ENCODE measurements at places on chromosomes 3 and 15. TPM values are rescaled to one million over a fixed set of nuclear protein-coding genes. Genes with fewer than 3 reads are reported as not detected.

KNL1 gene
- total RNA-seq = 83.2 TPM

- H3K27ac ChIP-seq = no peak overlapping the region
- DNase-seq = no peak
- H3K4me1 ChIP-seq = no peaks in the 10 kb centered on the region
- no peak overlapping the region for H3K4me3 ChIP-seq
- H3K27me3 ChIP-seq = no peaks in the 10 kb centered on the region
Observed at GRCh38 chr3:39317571-39318169, 11.8 kb upstream of the CCR8 start.

MOBP gene
- not detected for total RNA-seq

MAP2K5 gene
- total RNA-seq = 4.3 TPM

GOLGA6A gene
- not detected for total RNA-seq

CACNA2D2 gene
- total RNA-seq = not detected

EPHB3 gene
- 2.9 TPM for total RNA-seq

DNA sequence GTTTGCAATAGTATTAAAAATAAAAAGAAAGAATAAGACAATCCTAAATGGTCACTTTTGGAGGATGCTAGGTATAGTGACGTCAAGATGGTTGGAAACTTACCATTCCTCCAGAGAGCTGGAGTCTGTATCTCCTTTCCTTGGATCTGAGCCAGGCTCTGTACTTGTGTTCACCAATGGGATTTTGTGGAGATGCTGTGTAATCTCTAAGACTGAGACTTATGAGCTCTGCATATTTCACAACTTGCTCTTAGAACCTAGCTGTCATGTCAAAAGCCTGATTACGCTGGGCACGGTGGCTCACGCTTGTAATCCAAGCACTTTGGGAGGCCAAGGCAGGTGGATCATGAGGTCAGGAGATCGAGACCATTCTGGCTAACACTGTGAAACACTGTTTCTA is 126.8 kb upstream of the CLSTN2 start:
- peaks cover 19% of the 10 kb centered on the region for H3K4me1 ChIP-seq
- no peaks in the 10 kb centered on the region for H3K36me3 ChIP-seq
- no peak overlapping the region for H3K4me3 ChIP-seq
- no peaks in the 10 kb centered on the region for H3K27me3 ChIP-seq
- DNase-seq = no peak
- H3K27ac ChIP-seq = no peak overlapping the region

OIP5 gene
- 31.1 TPM for total RNA-seq

DNA sequence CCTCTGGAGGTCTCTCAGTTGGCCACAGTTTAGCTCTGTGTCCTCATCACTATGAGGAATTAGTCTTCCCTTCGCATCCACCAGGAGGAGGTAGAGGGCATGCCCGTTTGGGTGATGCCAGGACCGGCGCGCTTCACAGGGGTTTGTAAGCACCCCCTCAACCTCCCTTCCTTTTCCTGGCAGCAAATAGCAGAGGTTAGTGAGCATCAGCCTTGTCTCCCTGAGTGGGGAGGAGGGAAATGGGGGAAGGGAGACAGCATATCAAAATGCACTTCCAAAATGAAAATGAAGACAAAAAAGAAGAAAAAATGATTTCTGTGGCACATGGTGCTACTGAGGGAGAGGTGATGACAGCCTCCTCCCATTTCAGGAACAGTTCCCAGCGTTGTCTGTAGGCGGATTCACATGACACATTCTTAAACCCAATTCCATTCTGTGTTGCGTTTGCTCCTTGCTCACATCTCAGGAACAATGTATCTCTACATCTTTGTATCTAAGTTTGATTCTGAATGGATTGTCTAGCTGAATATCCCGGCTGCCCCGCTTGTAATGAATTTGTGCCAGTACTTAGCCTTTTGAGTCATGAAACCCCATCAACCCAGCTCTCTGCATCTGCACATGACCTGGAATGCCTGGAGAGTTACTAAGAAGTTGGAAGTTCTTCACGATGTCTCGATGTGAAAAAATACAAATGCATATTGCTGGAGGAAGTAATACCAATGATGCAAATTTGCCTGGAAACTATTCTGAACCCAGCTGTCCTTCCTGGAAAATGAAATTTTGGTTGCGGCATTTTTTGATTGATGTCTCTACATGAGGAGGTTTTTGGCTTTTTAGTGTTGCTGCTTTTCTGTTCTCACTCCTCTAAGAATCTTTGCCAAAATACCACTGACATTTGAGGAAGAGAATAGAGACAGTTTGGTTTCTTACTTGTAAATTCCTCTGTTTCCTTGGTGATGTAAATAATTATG is 45.2 kb downstream of the TYRO3 start:
- H3K27me3 ChIP-seq = 0 out of 2 replicates have a peak, but pooled peaks cover 3% of the 10 kb centered on the region

- H3K27me3 ChIP-seq = no peaks in the 10 kb centered on the region
- peaks cover 6% of the 10 kb centered on the region for H3K4me1 ChIP-seq
- peaks cover 20% of the 10 kb centered on the region for H3K36me3 ChIP-seq
- H3K27ac ChIP-seq = no peak overlapping the region
Observed at GRCh38 chr15:101296418-101297405, 1.7 kb upstream of the SNRPA1 start.

DNA sequence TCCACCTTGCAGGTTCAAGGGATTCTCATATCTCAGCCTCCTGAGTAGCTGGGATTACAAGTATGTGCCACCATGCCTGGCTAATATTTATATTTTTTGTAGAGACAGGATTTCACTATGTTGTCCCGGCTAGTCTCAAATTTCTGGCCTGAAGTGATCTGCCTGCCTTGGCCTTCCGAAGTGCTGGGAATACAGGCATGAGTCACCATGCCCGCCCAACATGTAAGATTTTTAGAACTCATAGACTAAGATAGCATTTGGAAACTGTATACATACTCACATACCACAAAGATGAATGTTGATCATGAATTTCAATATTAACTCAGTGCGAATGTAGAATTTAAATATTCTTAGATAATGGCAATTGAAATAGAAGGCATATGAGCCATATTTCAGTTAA is 718.9 kb downstream of the NLGN1 start:
- H3K27ac ChIP-seq = no peak overlapping the region
- DNase-seq = no peak
- H3K4me3 ChIP-seq = no peak overlapping the region
- H3K27me3 ChIP-seq = no peaks in the 10 kb centered on the region

GAP43 gene
- total RNA-seq = not detected

DNA sequence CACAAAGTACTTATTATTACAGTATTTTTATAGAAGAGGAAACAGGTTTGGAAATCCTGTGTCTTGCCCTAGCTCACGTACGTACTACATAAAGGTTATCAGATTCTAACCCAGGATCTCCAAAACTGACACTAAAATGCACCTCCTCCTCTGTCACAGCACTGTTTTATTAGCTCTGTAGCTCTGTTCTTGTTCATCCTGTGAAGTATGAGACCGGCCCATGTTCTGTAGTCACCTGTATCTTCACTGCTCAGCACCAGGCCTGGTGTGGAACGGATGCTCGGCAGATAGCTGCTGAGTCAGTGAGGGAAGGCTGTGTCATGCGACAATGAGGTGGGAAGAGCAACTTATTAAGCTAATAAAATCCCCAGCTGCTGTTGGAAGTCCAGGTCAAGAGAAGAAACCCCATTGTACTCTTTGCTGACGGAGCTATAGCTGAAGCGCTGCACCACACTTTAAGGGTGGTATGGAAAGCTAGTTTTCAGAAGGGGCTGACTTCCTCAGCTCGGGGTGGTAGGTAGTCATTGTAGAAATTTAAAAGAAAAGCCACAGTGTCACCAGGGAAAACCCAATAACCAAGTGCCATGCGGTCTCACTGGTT is 22.8 kb downstream of the BCL2A1 start:
- H3K27ac ChIP-seq = no peak overlapping the region
- no peak overlapping the region for H3K4me3 ChIP-seq
- H3K4me1 ChIP-seq = peaks cover 12% of the 10 kb centered on the region
- H3K27me3 ChIP-seq = no peaks in the 10 kb centered on the region

- DNase-seq = no peak
- H3K27me3 ChIP-seq = no peaks in the 10 kb centered on the region
Observed at GRCh38 chr3:177770383-177771230, 573.3 kb upstream of the TBL1XR1 start.

DNA sequence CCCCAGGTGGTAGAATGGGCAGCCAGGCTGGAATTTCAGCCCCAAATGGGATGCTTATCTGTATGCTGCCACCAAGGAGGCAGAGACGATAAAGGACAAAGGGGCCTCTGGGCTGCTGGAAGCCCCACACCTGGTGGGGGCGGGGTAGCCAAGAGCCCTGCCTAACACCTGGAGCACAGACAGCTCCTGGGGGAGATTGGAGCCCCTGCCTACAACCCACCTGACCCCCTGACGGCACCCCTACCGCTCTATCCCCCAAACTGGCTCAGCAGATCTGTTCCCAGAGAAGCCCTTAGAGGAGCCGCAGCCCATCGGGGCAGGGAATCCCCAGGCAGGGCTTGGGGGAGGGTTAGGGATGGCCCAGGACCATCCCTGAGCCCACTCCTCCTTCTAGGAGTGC is 15.8 kb upstream of the SEMA3F start:
- H3K36me3 ChIP-seq = no peaks in the 10 kb centered on the region
- H3K27ac ChIP-seq = no peak overlapping the region
- no peak for DNase-seq

DNA sequence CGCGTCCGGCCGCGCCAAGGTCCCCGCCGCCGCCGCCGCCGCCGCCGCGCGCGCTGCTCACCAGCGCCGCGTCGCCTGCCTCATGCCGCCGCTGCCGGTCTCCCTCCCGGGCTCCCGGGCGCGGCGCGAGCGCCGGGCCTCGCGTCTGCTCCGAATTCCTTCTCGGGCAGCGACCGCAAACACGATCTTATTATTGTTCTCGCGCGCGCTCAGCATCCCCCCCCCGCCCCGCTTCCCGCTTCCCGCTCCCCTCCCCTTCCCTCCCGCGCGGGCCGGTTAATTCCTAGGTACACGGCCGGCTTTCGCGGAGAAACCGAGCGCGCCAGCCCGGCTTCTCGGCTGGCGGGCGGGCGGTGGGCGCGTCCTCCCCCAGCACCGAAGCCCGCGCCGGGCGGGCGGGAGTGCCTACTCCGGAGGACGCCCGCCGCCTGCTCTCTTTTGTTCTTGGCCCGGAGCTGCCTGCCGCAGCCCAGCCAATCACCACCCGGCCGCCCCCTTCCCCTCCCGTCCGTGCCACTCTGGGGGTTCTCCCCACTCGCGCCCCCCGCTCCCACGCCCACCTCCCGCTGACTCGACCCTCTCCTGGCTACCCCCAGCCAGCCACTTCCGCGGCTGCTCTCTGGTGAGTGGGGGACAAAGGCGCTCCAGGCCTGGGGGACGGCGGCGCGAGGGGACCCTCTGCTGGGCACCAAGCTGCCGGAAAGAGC is at the start of gene HDGFL3:
Gene HDGFL3, minus strand, starts transcription at position 164 of the 707 bp plus-strand sequence. CDS start 409 bp downstream, outside the sequence.
- peaks cover 15% of the 10 kb centered on the region for H3K4me1 ChIP-seq
- DNase-seq = peak; percentile 75
- H3K27ac ChIP-seq = peak within 1 kb of the TSS; percentile 68
- peaks cover 12% of the 10 kb centered on the region for H3K36me3 ChIP-seq
- H3K27me3 ChIP-seq = no peaks in the 10 kb centered on the region
- H3K4me3 ChIP-seq = peak within 1 kb of the TSS; percentile 97

DNA sequence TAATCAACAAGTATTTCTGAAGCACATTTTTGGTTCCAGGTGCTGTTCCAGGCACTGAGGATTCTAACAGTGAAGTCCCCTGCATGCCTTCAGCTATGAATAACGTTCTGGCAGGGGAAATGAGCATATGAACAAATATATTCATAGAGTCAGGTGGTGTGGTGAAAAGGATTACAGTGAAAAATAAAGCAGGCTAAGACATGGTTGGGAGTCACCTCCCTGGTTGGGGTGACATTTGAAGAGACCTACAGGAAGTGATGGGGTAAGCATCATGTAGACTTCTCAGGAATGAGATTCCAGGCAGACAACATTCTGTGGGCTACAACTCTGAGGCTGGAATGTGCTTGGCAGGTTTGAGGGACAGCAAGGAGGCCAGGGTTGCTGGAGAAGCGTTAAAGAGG is 15.0 kb downstream of the FRMD4B start:
- H3K4me1 ChIP-seq = no peaks in the 10 kb centered on the region
- no peak overlapping the region for H3K4me3 ChIP-seq
- no peaks in the 10 kb centered on the region for H3K36me3 ChIP-seq

TMEM158 gene
- total RNA-seq = 11.4 TPM

GRCh38 chr3:58487140-58487886 is 4.6 kb upstream of the KCTD6 start:
- H3K27me3 ChIP-seq = no peaks in the 10 kb centered on the region
- peak overlapping the region; percentile 26 for H3K27ac ChIP-seq
- H3K4me3 ChIP-seq = no peak overlapping the region

PDHB gene
- 154 TPM for total RNA-seq

DNA sequence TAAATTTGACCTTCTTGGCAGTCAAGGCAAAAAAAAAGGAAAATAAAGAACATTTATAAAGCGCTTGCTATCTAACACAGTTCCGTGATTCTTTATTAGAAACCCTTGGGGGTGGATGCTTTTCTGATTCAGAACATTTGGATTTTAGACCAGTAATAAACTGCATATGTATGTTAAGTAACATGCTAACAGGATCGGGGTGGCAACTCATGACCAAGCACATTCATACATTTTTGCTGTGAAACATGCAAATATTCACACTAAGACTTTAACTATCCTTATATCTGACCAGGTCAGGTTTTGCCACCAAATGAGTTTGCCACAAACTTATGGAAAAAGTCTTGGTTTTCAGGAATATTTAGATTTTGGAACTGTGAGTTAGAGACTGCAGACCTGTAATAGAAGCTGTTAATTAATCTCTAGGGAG is 30.4 kb upstream of the KLF13 start:
- no peaks in the 10 kb centered on the region for H3K36me3 ChIP-seq
- no peaks in the 10 kb centered on the region for H3K4me1 ChIP-seq
- DNase-seq = no peak
- H3K27me3 ChIP-seq = 0 out of 2 replicates have a peak, but pooled peaks cover 4% of the 10 kb centered on the region
- no peak overlapping the region for H3K27ac ChIP-seq
- H3K4me3 ChIP-seq = no peak overlapping the region

DNA sequence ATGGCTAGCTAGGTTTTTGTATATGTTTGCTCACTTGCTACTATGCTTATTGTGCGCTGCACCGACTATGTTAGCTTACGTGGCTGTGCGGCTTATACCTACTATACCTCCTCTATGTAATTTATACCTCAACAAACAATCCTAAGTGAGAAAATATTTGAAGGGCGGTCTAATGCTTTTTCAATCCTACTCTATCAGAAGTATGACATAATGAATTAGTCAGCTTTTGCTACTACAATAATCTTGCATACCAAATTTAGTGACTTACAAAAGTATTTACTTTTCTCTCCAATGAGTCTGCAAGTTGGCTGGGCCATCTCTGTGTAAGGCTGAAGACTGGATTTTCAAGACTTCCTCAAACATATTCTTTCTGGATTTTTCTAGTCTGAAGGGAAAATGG is 391.2 kb upstream of the NECTIN3 start:
- H3K4me1 ChIP-seq = no peaks in the 10 kb centered on the region
- H3K27me3 ChIP-seq = no peaks in the 10 kb centered on the region
- no peak for DNase-seq

ANKUB1 gene
- 0.31 TPM for total RNA-seq

GRCh38 chr15:70284438-70285214 is 186.9 kb upstream of the TLE3 start:
- H3K36me3 ChIP-seq = no peaks in the 10 kb centered on the region
- DNase-seq = peak; percentile 27
- no peaks in the 10 kb centered on the region for H3K27me3 ChIP-seq
- H3K27ac ChIP-seq = no peak overlapping the region
- no peaks in the 10 kb centered on the region for H3K4me1 ChIP-seq

ROBO2 gene
- total RNA-seq = not detected

Data from SJSA1 (cell line).